ENCODE measurements at places on chromosomes 5 and 9.
A peak's percentile ranks its signal among the peaks of the same experiment; 100 is the strongest.

GRCh38 chr5:158017469-158017868 is 158.5 kb upstream of the CLINT1 start:
- DNase-seq = no peak

- no peak for DNase-seq
These were observed 681 bp downstream of the F2R start for GRCh38 chr5:76716456-76717157.

DNA sequence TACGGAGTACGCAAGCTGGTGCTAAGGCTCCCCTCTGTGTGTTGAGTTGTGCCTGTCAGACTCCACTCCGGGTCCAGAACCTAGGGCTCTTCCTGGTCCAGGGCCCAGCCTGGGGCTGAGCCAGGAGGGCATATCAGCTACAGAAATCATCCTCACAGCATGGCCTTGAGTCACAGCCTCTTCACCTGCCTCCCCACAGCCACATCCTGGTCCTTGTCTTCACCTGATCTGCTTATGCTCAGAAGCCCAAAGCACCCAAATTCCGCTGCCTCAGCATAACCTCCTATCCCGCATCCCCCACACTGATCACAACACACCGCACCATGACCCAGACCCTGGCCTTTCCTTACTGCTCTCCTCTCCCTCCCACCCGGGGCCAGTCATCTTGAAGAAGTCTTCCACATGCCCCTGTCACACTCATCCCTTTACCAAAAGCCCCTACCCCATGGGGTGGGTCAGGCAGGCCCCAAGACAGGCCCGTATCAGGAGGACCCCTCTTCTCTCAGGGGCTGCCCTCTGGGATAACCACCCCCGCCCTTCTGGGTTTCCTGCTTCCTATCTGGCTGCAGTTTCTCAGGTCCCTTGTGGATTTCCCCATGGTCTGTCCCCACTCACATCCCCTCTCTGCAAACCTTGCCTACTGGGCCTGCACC is 1.3 kb upstream of the IL3 start:
- DNase-seq = no peak

DNA sequence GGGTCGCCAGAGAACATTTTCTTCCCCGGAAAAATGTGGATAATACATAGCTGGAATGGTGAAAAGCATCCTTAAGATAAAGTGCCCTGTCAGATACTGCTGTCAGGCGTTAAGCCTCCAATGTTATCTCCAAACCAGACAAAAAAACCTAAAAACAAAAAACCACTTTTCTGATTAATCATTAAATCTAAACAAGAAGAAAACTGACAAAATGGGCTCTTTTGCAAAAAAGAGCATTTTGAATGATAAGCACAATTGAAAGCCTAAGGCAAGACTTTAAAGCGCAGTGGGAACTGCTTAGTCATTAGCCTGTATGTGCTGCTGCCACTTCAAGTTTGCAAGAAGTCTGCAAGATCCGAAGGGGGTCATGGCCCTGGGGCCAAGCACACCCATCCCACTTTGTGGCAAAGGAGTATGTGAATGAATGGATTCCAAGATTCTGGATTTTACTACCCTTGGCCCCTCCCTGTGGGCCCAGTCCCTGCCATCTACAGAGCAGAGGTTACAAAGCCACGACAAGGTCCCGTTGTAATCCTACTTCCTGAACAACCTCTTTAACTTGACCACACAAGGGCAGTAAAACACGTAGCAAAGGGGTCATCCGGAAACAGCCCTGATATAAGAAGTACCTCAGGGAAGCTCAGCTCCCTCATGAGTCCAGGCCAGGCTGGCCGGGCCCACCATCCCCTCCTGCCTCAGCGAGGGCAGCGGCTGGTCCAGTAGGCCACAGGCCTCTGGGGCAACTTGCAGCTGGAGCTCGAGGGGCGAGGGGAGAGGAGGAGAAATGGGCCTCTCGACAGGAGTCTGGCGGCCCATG is 29.7 kb downstream of the SHB start:
- DNase-seq = peak; percentile 57

- DNase-seq = peak; percentile 36
These were observed 60.9 kb upstream of the GDNF start for GRCh38 chr5:37900692-37901091.

GRCh38 chr5:76544268-76544926 is 78.8 kb downstream of the F2RL2 start:
- peak; percentile 23 for DNase-seq

- DNase-seq = peak; percentile 69
These were observed 3.9 kb downstream of the MLLT3 start for GRCh38 chr9:20618361-20618802.

GRCh38 chr5:168110870-168111832 is 180.3 kb upstream of the WWC1 start:
- DNase-seq = no peak

DNA sequence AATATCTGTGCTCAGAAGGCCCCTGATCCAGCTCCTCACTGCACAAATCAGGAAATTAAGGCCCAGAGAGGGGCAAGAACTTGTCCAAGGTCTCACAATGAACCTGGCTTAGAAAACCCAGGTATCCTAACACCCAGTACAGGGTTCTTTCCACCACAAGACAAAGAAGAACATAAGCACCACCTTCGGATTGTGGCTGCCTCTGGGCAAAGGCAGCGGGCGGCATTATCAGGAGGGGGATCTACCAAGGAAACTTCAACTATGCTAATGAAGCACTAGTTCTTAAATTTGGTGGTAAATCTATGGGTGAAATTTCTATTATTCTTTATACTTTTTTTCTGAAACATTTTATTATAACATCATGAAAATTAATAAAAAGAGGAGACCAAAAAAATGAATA is 17.9 kb downstream of the ANXA6 start:
- DNase-seq = no peak

DNA sequence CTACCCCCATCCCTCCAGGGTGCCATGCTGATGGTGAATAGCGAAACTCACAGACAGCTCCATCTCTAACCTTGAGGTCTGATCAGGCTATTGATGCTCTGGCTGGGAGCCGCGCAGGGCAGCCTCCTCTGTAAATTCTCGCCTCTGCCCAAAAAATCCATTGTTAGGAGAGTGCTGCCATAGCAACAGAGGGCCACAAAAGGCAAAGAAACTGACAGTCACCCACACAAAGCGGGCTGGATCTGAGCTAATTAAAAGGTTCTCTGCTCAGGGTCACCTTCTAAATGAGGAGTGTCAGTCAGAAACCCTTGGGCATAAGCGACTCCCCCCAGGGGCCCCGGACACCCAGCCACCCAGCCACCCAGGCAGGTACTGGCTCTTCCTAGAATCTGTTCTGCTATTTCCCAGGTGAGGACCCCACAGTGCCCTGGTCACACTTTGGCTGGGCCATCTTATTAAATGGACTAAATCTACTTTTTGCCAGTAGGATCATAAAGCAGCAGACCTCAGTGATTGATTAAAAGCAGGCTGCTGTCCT is 126.7 kb downstream of the MED10 start:
- no peak for DNase-seq

DNA sequence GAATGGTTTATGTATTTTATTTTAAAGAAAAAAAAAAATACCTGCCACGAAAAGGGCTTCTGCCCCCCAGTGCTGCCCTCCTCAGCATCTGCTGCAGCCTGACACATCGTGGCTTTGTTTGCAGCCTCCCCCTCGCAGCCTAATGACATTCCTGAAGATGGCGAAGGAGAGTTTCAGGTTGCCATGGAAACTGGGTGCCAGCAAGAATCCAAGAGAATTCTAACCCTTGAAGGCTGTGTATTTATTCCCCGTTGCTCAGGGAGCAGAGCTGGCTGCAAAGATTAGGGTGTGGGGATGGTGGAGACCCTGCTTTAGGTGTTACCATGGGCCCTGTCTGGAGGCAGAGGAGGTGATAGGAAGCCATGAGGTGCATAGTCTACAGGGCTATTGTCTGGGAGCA is 126.6 kb downstream of the NSG2 start:
- DNase-seq = no peak

- DNase-seq = no peak
These were observed 1.5 kb downstream of the LCN2 start for GRCh38 chr9:128150594-128151308.

DNA sequence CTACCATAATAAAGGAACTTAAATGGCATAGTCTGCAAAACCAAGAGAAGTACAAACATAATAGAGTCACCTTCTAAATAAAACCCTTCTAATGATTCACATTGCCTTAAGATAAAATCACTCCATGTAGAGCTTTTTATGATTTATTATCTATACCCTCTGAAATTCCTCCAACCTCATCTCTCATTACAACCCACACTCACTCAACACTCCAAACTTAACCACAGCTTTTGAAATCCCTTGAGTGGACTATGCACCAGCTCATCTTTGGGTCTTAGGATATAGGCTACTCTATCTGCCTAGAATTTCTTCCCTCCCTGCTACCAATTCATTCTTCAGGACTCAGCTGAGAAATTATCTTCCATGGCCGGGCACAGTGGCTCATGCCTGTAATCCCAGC is 122.5 kb downstream of the CETN3 start:
- DNase-seq = no peak

DNA sequence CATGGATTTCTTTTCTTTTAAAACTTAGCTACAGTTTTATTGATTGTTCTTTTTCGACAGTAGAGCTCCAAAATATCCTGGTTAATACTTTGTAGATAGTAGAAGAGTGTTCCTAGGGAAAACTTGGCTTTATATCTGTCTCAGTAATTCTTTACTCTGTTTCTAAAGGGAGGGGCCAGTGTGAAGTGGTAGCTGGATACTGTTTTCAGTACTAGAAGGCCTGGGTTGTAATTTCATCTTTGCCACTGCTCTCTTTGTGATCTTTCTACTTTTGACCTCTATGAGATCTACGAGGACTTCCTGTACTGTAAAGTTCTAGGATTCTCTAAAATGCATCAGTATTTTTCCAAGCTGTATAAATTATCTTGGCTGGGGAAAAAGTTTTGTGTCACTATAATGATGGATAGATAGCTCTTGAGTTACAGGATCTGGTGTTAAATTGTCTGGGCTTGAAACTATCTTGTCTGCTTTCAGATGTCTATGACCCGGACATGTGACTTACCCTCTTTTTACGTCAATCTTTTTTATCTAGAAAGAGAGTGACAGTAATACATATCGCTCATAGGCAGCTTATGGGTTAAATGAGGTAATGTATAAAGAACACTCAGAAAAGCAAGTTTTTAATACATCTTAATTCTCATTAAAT is 53.6 kb downstream of the PRR16 start:
- peak; percentile 23 for DNase-seq

DNA sequence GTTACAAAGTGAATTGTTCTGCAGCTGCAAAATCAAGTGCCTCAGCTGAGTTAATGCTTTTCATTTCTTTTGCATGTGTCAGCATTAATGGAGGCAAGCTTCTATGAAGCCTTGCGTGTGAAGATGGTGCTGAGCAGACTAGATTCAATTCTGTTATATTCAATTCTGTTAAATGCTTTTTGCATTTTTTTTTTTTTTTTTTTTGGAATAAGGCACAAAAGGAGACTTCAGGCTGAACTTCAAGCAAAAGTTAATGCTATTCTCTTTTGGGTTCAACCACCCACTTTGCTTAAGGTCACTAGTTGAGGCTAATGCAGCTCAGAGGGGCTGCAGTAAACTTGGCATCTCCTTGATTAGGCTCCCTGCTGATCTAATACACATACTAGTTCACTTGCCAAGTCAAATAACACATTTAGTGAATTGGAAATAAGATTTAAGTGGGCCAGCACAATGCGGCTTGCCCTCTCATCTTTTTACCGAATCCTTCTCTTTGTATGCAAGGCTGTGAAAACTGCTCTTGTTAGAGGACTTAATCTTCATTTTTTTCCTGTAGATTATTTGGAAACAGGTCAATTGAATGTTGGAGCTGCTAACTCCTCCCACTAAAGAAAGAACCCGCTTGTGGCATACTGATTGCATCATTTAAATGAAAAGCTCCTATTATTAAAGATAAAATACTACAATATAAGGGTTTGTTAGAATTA is 1020.2 kb downstream of the NR2F1-AS1 start:
- DNase-seq = peak; percentile 86
